ENCODE measurements at places on chromosomes 6 and 20. TPM values are rescaled to one million over a fixed set of nuclear protein-coding genes. Genes with fewer than 3 reads are reported as not detected.

DNA sequence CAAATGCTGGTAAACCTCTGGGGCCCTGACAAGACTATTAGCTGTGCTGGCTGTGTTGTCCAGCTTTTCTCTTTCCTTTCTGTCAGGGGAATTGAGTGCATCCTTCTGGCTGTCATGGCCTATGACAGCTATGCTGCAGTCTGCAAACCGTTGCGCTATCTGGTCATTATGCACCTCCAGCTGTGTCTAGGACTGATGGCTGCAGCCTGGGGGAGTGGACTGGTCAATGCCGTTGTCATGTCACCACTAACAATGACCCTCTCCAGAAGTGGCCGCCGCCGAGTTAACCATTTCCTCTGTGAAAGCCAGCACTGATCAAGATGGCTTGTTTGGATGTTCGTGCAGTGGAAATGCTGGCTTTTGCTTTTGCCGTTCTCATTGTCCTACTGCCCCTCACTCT, 20.3 kb downstream of the OR2B6 start:
- no peak for DNase-seq

Gene PCSK2
- 0.10 TPM for total RNA-seq

- DNase-seq = peak; percentile 35
Observed at GRCh38 chr6:87393026-87393622, 14.6 kb upstream of the CFAP206 start.

Gene PLAGL1
- 0.07 TPM for total RNA-seq
